Activated T-cell treated with anti-CD3 and anti-CD28 coated beads, Interleukin-2, amount 50 U/mL, for 1 hour (primary cell): ENCODE measurements at places on chromosomes 1 and 21.

GRCh38 chr1:233936422-233936821, 31.9 kb downstream of the SLC35F3 start:
- DNase-seq = no peak

GRCh38 chr1:105793536-105794146, 1262.8 kb upstream of the PRMT6 start:
- DNase-seq = no peak

GRCh38 chr1:226976978-226977642, 37.0 kb downstream of the COQ8A start:
- no peak for DNase-seq

- no peak for DNase-seq
Observed at GRCh38 chr1:22341791-22342605, 109.7 kb upstream of the ZBTB40 start.

DNA sequence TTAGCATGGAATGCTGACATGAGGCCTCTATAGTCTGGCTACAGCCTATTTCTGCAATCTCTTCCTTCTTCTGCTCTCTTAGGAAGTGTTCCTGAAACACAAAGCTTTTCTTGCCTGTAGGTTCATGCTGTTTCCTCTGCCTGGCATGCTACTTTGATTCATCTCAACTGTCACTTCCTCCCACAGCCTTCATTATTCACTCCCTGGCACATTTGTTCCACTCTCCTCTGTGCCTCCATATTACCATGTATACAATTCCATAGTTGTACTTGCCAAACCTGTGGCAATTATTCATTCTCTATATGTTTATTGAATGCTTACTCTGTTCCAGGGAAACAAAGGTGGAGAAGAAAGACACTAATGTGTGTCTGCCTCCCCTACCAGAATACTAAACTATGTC, 210.2 kb downstream of the LRRC7 start:
- DNase-seq = no peak

DNA sequence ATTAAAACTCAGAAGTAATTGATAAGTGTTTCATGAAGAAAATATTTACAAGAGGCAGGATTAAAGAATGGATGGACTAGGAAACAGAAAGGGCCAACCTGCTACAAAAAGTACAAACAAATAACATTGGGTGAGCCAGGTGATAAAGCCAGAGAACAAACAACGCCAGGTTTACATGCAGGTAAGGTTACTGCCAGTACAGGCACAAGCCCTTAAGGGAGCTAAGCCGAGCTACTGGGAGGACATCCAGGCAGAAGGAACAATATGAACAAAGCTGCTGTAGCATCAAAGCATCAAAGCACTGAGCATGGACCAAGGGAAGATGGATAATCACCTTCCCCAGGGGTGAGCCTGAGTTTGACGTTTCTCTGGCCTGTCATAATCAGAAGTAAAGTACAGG, 380.7 kb downstream of the SEC16B start:
- no peak for DNase-seq

DNA sequence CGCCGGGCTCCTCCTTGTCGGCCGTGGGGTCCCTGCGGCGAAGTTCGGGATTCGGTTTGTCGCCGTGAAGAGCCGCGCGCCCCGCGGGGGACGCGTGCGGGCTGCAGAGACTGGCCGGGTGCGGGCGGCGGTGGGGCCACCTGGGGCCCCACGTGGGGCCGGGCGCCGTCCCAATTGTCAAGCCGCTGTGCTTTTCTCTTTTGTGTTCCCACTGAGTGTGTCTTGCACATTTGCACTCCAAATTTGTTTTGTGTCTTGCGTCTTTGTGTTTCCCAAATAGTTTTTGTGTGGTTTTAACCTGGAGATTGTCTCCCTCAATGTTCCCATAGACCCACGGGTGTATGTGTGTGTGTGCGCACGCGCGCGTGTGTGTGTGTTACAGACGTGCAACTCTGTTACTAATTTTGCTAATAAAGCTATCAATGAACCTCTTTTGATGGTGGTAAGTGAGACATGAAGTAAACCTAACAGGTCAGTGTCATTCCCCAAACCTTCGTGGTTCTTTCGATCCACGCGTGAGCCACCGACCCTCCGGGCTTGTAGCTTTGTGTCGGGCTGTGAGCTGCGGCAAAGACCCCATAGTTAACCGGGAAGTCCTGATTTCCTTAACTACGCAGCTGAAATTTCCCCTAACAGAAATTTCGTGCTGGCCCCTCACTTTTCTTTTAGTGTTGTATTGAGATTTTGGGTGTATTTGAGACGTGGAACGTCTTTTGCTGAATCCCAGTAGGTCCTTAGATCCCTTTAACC, 708 bp downstream of the PRDM2 start:
- DNase-seq = peak; percentile 62

DNA sequence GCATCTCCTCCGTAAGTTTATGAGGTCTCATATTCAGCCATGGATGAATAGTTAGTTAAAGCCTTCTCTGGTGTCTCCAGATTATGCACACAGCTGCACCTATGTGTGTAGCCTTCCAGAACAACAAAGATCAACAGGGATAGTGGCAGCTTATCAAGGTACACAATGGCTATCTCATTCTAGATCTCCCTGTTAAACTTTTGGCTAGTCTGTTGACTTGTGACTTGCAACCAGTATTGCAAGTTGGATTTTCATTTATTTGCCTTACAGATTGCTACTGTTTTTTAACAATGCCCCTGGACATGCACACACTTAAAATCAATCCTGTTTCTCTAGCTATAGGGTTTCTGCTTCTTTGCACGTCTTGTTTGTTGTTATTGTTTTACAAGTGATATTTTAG, 363.2 kb downstream of the OMA1 start:
- no peak for DNase-seq

DNA sequence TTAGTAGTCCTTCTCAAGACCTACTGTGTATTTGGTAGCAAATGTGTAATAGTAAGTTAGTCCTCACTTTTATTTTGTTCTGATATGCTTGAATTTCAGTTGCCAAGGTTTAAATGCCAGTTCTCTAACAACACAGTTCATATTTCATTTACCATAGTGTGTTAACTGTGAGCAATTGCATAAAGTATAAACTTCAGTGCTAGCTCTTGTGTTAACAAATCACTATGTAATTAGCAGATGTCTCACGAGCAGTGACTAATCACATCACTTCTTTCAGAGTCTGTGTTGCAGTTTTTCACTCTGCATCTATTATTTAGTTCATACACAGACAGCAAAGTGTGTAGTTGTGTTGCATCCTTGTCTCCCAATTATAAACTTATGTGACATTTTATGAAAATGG, 47.8 kb downstream of the ZMYM4 start:
- no peak for DNase-seq

DNA sequence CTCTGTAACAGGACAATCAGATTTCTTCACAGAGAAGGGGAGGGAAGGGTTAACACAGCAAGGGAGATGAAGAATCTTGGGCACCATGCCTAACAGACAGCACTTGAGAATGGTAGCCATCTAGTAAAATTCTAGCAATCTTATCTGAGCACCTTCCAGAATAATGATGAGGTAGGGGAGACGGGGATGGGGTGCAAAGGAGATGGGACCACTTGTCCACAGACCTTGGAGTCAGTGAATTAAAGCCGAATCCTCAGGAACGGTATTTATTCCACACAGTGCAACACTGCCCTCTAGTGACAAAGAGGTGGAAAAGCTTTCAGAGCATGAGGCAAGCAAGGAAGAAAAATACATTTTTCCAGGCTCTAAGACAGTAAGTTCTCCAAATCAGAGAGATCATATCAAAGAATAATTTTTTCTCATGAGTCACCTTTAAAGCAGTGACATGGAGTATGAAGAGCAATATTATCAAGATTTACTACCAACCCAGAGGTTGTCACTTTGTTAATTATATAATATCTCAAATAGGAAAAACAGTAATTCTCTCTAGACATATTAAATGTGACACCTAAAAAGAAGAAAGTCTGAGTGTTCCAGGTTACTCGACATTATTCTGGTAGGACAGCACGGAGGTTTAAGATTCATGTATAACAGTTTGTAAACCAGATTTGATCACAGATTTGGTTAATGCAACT, 43.3 kb upstream of the LPAR3 start:
- DNase-seq = peak; percentile 24
